ENCODE measurements at places on chromosomes 6 and 20.

- DNase-seq = no peak
Observed at GRCh38 chr6:65746302-65746701, 39.3 kb upstream of the EYS start.

DNA sequence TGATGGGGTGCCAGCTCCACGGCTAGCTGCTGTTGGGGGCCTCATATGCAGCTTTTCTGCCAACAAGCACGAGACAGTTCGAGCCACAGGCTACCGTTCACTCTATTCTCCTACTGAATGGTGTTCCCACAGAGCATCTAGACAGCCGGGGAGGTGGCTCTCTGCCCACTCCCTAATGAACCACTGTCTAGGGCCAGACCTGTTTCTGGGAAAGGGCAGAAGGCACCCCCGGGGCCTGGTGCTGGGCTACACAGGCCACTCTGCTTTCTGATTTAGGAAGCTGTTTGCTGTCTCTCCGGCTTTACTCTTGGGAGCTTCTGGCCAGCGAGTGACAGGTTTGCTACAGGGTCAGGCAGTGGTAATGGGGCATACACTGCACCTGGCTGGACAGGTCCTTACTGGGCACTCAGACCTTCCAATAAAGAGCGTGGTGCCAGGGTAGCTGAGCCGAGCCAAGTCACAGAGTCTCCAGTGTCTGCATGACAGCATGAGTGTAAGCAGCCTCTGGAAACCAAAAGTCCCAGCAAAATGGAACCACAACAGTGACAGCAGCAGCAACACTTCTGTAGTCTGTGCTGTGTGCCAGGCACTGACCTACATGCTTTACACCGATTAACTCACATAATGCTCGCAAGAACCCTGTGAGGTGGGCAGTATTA lies 8.4 kb downstream of the CCDC167 start:
- peak; percentile 43 for DNase-seq

GRCh38 chr20:58011947-58012610 lies 216.4 kb downstream of the ANKRD60 start:
- DNase-seq = no peak

GRCh38 chr6:150079604-150080003 lies 10.7 kb upstream of the ULBP3 start:
- no peak for DNase-seq

GRCh38 chr6:142912125-142912524 lies 32.9 kb downstream of the HIVEP2 start:
- DNase-seq = no peak

DNA sequence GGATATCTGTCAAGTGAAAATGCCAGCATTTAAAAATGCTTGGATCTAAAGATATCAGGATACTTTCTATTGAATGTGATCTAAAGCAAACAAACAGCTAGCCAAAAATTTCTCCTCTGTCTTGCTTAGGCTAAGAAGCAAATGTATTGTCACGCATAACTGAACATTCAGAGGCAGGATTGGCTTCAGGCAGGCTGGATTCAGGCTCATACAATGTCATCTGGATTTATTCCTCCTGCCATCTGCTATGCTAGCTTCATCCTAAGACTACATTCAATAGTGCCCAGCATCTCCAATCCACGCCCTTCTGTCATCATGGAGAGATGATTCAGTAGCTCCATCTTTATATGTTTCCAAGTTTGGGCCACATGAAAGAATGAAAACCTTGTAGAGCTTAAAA lies 27.1 kb downstream of the PFDN4 start:
- no peak for DNase-seq

GRCh38 chr6:27040244-27041042 lies 207.1 kb upstream of the PRSS16 start:
- no peak for DNase-seq

DNA sequence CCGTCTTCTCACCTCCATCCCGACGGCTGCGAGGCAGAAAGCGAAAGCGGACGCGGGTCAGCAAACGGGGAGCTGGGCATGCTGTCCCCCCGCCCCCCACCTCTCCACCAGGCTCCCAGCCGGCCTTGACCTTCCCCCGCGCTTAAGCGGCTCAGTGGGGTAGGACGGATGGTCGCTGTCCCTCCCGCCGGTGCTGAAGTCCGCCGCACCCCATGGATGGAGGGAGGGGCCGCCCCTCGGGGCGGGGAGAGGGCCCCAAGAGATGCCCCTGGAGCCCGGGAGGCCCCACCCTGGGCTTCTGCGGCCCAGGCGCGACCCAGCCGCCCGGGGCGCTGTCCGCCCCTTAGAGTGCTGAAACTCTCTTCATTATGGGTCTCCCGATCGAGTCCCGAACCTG lies at the start of gene KCNB1:
Gene KCNB1, minus strand, starts transcription at position 48 of the 397 bp plus-strand sequence. CDS start 188 bp downstream, outside the sequence.
- peak; percentile 72 for DNase-seq

DNA sequence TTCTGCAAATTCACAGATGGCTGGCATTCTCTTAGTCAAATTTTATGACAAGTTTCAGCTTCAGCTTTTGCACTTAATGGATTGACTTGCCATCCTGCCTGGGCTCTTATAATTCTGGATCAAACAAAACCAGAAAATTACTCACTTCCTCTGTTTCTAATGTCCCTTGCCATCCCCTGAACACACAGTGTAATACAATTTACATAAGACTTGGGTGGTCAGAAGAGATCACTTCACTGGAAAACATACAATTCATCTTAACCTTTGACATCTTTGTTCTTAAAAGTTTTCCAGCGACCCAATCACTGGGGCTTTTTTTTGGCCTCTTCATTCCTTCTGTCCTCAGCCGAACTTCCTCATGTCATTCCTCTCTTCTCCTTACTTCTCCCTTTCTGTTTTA lies 199.0 kb downstream of the ARHGAP18 start:
- DNase-seq = no peak

DNA sequence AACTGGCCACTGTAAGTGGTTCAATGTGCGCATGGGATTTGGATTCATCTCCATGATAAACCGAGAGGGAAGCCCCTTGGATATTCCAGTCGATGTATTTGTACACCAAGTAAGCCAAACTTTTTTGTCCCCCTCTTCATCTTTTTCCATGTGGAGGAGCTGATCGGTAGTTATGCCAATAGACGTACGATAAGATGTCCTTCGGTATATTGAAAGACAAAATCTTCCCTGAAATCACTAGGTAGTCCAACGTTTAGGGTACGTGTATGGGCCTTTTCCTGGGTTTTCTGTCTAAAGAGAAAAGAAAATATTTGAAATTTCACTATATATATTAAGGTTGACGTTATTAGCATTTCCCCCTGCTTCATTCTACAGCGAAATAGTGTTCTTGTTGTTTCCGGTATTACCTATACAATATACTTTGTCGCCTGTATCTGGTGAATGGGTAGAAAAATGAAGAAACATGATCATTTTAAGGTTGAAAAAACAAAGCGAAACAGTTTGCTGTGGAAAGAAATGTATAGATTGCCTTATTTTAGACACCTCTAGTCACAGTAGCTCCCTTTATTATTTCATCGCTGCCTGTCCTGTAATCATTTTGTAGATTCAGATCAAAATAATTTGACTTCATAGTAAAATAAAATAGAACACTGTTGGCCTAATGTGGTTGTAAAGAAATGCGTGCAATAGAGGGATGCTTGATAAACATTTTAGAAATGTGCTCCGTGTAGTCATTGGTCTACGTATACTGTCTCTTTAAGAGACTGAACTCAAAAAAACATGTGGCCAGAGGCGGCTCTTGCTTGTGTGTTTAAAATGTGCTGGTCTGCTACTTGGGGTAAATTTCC lies 1.5 kb downstream of the LIN28B start:
- no peak for DNase-seq

- peak; percentile 38 for DNase-seq
Observed at GRCh38 chr6:113433335-113433991, 423.7 kb upstream of the MARCKS start.

- no peak for DNase-seq
Observed at GRCh38 chr6:136508725-136509392, 41.4 kb downstream of the MAP7 start.

- DNase-seq = no peak
Observed at GRCh38 chr20:47724396-47724795, 60.9 kb downstream of the SULF2 start.

DNA sequence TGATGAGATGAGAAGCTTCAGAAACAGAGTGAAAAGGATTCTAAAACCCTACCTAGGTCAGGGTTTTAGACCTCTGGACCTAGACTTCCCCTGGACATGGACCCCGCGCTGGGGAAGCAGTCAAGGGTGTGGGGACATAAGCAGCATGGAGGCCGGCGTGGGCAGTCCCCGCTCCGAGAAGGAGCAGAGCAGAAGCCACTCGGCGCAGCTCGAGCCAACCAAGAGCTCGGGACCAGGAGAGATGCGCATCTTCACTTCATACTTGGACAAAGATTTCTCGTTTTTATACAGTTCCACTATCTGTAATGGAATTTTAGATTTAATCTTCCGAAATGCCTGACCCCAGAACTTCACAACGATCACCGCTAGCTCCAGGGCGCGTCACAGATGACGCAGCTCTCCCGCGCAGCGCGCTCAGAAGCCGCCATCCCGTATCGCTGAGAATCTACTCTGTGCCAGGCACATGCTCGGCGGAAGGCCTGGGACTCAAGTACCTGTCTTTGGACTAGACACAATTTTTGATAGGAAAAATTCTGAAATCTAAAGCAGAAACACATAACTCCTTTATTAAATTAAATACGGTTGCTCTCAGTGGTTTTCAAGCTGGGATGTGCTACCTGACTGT lies 60.3 kb downstream of the WDR27 start:
- no peak for DNase-seq

DNA sequence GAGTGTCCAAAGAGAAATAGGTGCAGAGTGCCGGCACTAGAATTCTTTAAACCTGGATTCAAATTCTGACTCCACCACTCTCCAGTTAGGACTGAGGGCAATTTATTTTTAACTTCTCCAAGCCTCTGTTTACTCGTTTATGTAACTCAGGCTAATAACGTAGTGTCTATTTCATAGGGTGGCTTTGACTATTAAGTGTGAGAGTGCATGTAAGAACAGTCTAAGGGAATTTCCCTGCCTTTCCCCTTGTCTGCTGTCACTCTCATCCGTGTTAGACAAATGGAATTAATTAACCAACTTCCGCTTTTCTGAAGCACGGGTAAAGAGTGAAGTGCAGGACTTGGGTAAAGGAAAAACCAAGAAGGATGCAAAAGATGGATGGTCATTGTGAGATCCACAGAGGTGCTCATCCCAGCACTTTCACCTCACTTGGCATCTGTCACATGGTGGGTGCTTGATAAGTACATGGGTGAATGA lies 4.1 kb upstream of the ZKSCAN8 start:
- no peak for DNase-seq

DNA sequence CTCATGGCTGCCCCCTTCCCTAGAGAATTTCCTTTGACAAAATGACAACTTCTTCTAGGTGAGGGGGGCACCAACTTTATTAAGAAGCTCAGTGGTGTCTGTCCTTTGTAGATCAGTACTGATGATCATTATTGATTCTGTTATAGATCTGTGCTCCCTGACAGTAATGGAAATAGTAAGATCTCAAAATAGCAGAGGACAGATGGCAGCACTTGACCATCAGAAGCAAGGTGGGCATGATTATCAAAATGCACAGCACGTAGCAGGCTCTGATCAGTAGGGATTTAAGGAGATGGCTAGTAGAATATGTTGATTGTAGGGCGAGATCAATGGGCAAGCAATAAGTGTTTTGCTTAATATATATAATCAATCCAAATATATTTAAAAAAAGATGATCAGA lies 208.6 kb upstream of the HDDC2 start:
- no peak for DNase-seq

- no peak for DNase-seq
Observed at GRCh38 chr20:17457588-17458190, 73.5 kb downstream of the BFSP1 start.

GRCh38 chr20:49032455-49032854 lies 13.7 kb upstream of the CSE1L start:
- DNase-seq = no peak

DNA sequence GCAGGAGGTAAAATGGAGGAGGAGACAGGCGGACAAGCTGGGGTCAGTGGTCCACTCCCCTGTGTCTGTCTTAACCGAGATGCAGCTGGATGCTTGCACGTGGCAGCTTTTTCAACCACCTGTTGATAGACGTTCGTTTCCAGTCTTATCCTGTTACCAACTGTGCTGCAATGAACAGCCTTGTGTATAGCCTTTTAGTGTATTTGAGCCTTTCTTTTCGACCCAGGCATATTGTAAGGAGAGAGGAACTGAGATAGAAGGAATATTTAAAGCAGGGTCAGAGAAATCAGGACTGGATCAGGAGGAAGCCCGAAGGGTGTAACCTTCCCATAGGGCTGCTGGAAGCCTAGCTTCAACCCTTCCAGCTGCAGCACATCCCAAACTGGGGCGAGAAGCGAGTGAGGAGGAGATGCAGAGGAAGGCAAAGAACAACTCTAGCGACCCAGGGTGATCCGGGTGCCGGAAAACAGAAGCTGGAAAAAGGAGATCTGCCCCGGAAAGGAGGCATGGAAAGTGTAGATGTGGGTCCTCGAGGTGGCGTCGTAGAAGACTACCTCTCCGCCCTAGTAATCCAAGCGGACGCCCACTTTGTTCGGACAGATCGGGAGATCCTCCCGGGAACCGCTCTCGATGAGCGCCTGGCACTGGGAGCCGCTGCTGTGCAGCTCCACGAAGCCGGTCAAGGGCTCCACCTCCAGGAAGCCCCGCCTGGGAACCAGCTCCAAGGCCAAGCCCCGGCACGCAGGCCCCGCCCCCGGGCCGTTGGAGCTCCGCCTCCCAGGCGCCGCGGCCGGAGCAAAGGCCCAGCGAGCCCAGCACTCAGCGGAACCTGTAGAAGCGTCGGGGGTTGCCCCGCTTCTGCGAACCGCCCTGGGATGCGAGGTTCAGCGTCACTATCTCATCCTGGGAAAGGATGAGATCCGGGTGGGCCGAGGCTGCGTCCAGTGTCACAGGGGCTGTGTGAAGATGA lies 11.2 kb downstream of the TRIM31 start:
- peak; percentile 96 for DNase-seq

- no peak for DNase-seq
Observed at GRCh38 chr6:134376785-134377184, 58.9 kb upstream of the SGK1 start.

DNA sequence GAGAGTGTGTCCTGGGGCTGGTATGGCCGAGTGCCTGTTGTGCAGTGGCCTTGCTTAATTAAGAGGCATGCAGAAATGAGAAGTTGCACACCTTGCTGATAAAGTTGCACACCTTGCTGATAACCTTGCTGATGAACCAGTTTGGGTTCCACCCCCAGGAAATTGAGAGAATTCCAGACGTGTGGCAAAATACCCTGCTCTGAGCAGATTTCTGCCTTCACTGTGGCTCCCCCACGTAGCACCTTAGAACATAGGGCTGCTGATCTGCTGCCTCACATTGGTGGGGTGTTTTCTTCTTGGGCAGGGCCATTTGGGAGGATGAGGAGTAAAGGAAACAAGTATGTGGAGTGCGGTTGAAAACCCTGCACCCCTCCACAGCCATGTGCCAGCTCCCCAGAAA lies 22.5 kb upstream of the ADRM1 start:
- DNase-seq = no peak

DNA sequence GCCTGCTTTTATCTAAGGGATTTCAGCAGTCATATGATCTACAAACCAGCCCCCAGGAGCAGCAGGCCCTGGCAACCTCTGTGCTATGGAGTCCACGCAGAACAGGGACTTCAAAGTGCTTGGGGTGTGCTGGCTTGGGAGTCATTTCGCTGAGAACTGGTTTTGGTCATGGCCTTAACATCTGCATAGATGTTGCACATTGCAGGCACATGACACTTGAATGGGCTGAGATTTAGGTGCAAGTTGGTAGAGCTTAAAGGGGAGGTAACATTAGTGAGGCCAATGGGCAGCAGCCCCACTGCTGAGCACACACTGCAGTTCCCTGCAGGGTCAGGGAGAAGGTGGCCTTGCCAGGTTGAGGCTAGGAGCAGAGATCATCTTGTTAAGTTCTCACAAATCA lies 43.6 kb downstream of the RREB1 start:
- no peak for DNase-seq

- peak; percentile 97 for DNase-seq
Observed at GRCh38 chr6:34392497-34393190, at the start of gene NUDT3. Gene NUDT3, minus strand, starts transcription at chr6:34392669. Its CDS starts 307 bp downstream, at chr6:34392362.

GRCh38 chr6:116616737-116617053 lies 416 bp downstream of the RSPH4A start:
- no peak for DNase-seq

Measured in left ventricle myocardium superior (tissue), 1 donor.